Naive thymus-derived CD4-positive, alpha-beta T cell (primary cell): ENCODE measurements at places on chromosomes 6 and 20. TPM values are rescaled to one million over a fixed set of nuclear protein-coding genes. Genes with fewer than 3 reads are reported as not detected.
A peak's percentile ranks its signal among the peaks of the same experiment; 100 is the strongest.

The TULP1 gene
- not detected for total RNA-seq

DNA sequence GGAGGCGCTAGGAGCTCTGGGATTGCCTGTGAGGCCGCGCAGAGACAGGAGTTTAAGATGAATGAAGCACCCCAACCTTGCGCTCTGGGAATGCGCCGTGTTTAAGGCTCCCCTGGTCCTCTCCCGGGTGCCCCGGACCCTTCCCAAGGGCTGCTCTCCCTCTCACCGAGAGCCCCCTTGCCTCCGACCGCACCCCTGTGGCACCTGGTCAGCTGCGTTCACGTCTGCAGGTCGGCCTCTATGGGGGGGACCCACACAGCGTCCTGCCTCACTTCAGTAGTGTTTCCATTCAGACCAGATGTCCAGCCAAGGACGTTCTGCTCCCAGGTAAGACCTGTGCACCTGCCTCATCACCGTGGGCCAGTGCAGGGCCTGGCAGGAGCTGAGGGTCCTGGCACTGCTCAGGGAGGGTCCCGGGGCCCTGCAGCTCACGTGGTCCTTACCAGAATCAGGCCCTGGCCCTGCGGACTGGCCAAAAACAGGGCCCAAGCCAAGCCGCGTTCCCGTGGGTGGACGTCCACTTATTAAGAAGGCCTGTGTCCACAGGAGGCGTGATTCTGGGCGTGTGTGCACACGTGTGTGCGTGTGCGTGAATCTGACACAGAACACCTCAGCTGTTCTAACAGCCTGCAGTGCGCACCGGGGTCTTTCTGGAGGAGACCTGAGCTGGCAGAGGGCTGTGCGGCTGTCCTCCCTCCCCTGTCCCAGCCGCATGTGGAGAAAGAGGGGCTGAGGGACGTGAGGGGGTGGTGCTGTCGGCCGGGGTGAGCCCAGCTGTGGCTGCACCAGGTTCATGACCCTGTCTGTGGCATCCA lies 79.9 kb upstream of the BHLHE23 start:
- no peak overlapping the region for H3K27ac ChIP-seq
- H3K4me3 ChIP-seq: no peak overlapping the region
- H3K4me1 ChIP-seq: no peaks in the 10 kb centered on the region
- peak; percentile 8 for DNase-seq
- H3K36me3 ChIP-seq: no peaks in the 10 kb centered on the region

- no peak overlapping the region for H3K27ac ChIP-seq
- H3K4me3 ChIP-seq: no peak overlapping the region
- no peak for DNase-seq
Observed at GRCh38 chr20:6397115-6397514, 274.3 kb upstream of the FERMT1 start.

DNA sequence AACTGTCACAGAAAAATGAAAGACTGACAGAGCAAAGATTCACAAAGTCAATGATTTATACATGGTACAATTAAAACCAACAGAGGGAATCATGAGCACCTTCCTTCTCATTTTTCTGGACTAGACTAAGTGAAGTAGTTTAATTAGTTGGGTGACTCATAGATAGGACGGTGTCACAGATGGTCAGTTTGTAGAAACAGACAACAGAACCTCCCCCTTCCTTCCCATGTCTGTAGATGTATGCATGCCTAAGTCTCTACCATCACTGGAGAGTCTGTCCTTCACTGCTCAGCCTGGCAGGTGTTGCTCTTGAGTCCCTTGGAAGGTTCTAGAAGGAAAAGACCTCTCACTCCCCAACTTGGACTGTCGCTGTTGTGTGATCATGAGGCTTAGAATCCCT lies 75.4 kb upstream of the EEF1E1 start:
- H3K4me3 ChIP-seq: no peak overlapping the region
- H3K27ac ChIP-seq: no peak overlapping the region
- H3K4me1 ChIP-seq: no peaks in the 10 kb centered on the region
- no peaks in the 10 kb centered on the region for H3K36me3 ChIP-seq
- H3K27me3 ChIP-seq: no peaks in the 10 kb centered on the region

GRCh38 chr6:129882510-129883023 lies 21.5 kb upstream of the TMEM244 start:
- DNase-seq: no peak
- no peaks in the 10 kb centered on the region for H3K36me3 ChIP-seq
- H3K4me1 ChIP-seq: no peaks in the 10 kb centered on the region

- H3K27ac ChIP-seq: peak overlapping the region; percentile 59
- H3K4me3 ChIP-seq: peak overlapping the region; percentile 52
- H3K36me3 ChIP-seq: no peaks in the 10 kb centered on the region
- no peak for DNase-seq
- H3K4me1 ChIP-seq: peaks cover 16% of the 10 kb centered on the region
- no peaks in the 10 kb centered on the region for H3K27me3 ChIP-seq
Observed at GRCh38 chr20:53829255-53829723, 235.7 kb upstream of the ZNF217 start.

DNA sequence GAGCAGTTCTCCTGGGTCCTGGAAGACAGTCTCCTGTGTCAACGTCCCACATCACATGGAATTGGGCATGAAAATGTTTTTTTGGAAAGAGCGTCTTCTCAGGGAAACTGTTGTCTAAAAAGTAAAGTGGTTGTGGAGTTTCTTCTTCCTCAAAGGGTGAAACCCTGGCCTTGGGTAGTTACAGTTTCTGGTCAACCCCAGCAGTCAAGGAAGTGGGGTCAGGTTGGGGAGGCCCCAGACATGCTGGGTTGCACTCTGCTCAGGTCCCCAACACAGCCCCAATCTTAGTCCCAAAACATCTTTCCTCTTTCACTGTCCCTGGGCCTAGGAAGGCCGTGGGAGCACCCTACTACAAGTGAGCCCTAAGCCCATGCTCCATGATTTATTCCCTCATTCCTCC lies 996 bp upstream of the NFKBIE start:
- peaks cover 30% of the 10 kb centered on the region for H3K4me1 ChIP-seq
- peak overlapping the region; percentile 97 for H3K27ac ChIP-seq
- DNase-seq: no peak
- no peak overlapping the region for H3K4me3 ChIP-seq

DNA sequence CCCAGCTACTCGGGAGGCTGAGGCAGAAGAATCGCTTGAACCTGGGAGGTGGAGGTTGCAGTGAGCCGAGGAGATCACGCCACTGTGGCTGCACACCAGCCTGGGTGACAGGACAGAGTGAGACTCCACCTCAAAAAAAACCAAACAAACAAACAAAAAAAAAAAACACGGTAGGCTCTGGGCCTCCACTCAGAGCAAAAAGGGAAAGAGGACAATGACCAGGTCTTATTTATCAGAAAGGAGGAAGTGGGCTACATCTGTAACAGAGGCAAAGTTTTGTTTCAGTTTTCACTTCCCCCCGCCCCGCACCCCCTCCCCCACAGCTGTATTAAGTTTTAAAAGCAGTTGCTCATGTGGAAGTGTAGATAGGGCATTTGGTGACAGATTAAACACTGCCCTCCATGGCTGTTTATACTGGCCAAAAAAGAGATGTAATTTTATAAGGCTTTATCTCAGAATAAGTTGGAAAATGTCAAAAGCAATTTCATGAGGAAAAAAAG lies 114.6 kb downstream of the RCAN2 start:
- H3K4me3 ChIP-seq: no peak overlapping the region
- DNase-seq: no peak
- no peaks in the 10 kb centered on the region for H3K27me3 ChIP-seq
- H3K36me3 ChIP-seq: no peaks in the 10 kb centered on the region
- peaks cover 6% of the 10 kb centered on the region for H3K4me1 ChIP-seq
